ENCODE measurements at places on chromosomes 5 and 9.

- no peak for ATAC-seq
Measured at GRCh38 chr5:116359592-116359991, 215.0 kb downstream of the SEMA6A start.

- ATAC-seq = peak; percentile 80
Measured at GRCh38 chr5:1004461-1005248, 3.9 kb upstream of the NKD2 start.

DNA sequence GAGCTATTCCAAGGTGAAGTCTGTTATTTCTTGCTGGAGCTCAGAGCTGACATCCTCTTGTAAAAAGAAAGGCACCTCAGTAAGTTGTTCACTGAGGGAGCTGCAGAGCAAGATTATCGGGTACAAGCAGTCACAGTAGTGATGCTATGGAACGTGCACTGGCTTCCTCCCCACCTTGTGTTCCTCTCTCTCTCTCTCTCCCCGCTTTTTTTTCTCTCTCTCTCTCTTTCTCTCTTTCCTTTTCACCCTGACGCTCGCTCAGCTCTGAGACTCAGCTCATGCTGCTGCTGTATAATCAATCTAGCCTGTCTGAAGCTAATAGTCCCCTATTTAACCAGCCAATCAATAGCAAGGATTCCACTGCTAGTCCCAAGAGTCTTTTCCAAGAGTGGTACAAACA is 587.6 kb upstream of the CDH18 start:
- ATAC-seq = no peak

- no peak for ATAC-seq
Measured at GRCh38 chr9:106035806-106036205, 341.5 kb downstream of the TMEM38B start.

- ATAC-seq = no peak
Measured at GRCh38 chr5:94480486-94480885, 137.9 kb downstream of the KIAA0825 start.

DNA sequence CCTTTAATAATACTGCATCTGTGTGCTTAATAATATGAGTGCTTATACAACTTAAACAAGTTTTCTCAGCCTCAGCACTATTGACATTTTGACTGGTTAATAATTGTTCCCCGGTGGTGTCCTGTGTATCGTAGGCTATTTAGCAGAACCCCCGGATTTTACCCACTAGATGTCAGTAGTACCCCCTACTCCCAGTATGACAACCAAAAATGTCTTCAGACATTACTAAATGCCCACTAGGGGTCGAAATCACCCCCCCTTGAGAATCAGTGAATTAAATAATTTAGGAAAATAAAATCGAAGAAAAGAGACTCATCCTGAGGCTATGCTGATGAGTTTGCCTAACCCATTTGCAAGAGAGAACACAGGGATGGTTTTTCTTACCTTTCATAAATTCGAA is 166.3 kb downstream of the ATP10B start:
- ATAC-seq = no peak

DNA sequence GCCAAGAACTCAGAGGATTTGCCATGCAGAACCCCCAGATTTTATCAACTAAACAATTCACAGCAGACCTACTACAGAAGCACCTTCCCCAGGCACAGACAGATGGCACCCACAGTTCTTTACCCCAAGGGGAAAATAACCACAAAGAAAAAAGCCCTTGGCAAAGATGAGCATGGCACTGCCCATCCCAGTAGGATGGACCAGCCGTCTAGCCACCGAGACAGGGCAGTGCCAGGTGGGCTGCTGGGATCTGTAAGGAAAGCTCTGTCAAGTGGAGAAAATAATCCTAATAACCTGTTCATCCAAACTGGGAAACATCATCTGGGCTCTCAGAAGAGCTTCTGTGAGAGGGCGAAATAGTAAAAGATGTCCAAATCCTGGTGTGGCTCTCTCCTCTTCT is 130.0 kb downstream of the COL23A1 start:
- ATAC-seq = no peak

DNA sequence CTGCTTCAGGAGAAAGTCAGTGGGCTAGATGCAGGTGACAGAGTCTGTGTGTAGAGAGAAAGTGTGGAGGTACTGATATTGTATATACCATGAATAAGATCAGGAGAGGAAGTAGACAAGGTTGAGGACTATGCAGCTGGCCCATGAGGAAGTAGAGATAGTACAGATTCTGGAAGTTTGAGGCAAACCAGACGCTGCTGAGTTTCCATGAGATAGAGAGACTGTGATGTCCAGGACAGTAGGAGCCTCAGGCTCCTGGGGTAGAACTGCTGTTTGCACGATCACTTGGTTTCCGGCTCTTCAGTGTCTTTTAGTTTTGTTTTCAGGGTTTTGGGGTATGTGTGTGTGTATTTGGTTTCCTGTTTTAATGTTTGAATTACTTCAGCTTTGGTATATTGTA is 13.6 kb downstream of the OTULINL start:
- peak; percentile 64 for ATAC-seq

- ATAC-seq = no peak
Measured at GRCh38 chr5:158811921-158812320, 287.8 kb downstream of the EBF1 start.

DNA sequence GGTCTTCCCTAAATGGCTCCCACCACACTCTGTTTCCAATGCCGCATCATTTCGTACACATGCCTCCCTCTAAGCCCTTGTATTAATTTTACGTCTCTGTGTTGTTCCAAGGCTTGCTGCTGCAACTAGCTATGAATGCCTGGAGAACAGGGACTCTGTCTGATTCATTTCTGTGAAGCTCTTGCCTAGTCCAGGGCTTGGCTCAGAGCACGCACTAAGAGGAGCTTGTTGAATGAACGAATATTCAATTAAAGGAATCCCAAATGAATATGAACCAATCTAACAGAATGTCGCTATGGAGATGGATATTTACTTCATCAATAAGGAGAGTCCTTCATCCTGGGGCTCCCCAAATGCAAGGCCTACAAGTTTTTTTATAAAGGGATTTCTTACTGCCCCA is 55.3 kb downstream of the TGFBR1 start:
- no peak for ATAC-seq

- ATAC-seq = no peak
Measured at GRCh38 chr5:60354311-60354710, 345.7 kb downstream of the DEPDC1B start.

- no peak for ATAC-seq
Measured at GRCh38 chr9:136916330-136917184, 28.0 kb downstream of the FBXW5 start.

GRCh38 chr9:92982130-92982529 is 34.8 kb downstream of the FGD3 start:
- no peak for ATAC-seq

GRCh38 chr9:126317513-126317912 is 9.1 kb upstream of the MVB12B start:
- ATAC-seq = no peak

- no peak for ATAC-seq
Measured at GRCh38 chr5:81779916-81780266, 29.0 kb upstream of the SSBP2 start.

DNA sequence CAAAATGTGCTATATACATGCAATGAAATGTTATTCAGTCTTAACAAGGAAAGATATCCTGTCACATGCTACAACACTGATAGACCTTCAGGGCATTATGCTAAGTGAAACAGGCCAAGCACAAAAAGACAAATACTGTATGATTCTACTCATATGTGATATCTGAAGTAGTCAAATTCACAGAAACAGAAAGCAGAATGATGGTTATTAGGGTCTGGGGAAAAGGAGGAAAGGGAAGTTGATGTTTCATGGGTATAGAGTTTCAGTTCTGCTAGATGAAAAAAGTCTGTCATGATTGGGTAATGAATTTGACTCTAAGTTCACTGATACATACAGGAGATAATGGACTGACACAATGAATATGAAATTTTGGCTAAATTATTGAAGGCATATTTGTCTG is 11.2 kb upstream of the RIC1 start:
- ATAC-seq = no peak

- no peak for ATAC-seq
Measured at GRCh38 chr9:752681-753200, 88.8 kb upstream of the DMRT1 start.

GRCh38 chr9:84435902-84436301 is 95.3 kb upstream of the SLC28A3 start:
- ATAC-seq = no peak

- ATAC-seq = peak; percentile 62
Measured at GRCh38 chr5:140041492-140042392, 1.4 kb downstream of the NRG2 start.

DNA sequence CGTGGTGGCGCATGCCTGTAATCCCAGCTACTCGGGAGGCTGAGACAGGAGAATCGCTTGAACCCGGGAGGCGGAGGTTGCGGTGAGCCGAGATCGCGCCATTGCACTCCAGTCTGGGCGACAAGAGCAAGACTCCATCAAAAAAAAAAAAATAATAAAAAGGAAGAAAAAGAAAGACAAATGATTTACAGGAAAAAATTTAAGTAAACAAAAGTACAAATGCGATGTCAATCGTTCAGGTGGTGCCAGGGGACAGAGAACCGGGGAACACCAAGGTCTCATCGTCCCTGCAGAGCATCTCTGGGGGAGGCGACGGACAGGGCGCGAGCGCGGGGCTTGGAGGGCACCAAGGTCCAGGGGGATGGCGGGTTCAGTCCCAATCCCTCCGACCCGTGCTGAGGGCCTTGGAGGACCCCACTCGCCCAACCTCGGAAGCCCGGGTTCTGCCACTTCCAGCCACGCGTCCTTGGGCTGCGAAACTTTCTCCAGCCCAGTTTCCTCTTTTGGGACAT is 607 bp upstream of the HNRNPAB start:
- ATAC-seq = peak; percentile 2

GRCh38 chr5:168752416-168753190 is 173.4 kb upstream of the PANK3 start:
- no peak for ATAC-seq

GRCh38 chr9:19162956-19163355 is 35.7 kb upstream of the PLIN2 start:
- peak; percentile 42 for ATAC-seq

GRCh38 chr5:100448111-100448528 is 87.1 kb upstream of the FAM174A start:
- no peak for ATAC-seq

- ATAC-seq = no peak
Measured at GRCh38 chr5:124583469-124584350, 162.7 kb downstream of the ZNF608 start.

All from gastroesophageal sphincter (tissue), 4 donors.